ENCODE measurements at places on chromosomes 13 and 19.

- DNase-seq, result peak; percentile 81
Measured at GRCh38 chr19:47573071-47574026, at the start of gene ZNF541. TSS of gene ZNF541 (minus strand) at chr19:47573148. CDS start at chr19:47555856, 17,292 bp downstream.

GRCh38 chr13:23921451-23921888 lies 24.2 kb upstream of the C1QTNF9B start:
- DNase-seq, result no peak

GRCh38 chr19:17553256-17553655 lies 2.2 kb upstream of the COLGALT1 start:
- DNase-seq, result no peak

- DNase-seq, result no peak
Measured at GRCh38 chr13:74329962-74330361, 195.8 kb upstream of the KLF12 start.

GRCh38 chr13:31452525-31452924 lies 252.8 kb downstream of the B3GLCT start:
- DNase-seq, result no peak

DNA sequence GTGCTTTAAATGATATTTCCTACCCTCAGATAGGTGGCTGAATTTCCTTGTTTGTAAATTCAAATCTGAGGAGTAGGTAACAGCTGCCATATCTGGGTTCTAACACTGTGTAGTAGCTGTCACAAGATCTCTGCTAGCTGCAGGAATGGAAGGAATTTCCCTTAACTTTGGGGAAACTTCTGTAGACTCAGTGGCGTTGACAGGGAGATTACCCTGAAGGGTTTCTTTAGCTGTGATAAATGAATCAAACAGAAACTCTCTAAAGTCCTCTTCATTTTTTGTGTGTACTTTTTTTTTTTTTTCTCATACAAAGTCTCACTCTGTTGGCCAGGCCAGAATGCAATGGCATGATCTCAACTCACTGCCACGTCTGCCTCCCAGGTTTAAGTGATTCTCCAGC lies 5.3 kb upstream of the EPSTI1 start:
- no peak for DNase-seq

GRCh38 chr19:2201473-2202148 lies 34.5 kb downstream of the PLEKHJ1 start:
- DNase-seq, result no peak

DNA sequence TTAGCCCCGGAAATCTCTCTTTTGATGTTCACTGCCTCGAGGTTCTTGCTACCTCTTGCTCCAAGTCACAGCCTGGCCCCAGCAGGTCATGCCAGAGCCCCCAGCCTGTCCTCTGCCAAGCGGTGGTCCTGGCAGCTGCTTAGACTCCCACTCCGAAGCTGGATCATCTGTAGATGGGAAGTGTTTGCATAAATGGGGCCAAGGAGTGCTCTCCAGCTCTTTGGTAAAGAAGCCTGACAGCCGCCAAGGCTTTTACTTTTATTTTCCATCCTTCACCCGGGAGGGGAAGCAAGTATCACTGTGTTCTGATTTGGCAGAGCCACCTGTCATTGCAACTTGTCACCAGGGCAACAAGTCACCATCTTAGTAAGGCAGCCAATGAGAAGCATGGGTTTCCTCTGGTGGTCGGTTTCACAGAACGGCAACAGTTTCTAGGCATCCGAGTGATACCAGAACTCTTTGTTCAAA lies 10.6 kb upstream of the RETN start:
- DNase-seq, result no peak

- DNase-seq, result no peak
Measured at GRCh38 chr13:43401361-43401760, 378.0 kb downstream of the DNAJC15 start.

GRCh38 chr19:7869453-7869909 lies 4.7 kb downstream of the PRR36 start:
- DNase-seq, result peak; percentile 76

- DNase-seq, result no peak
Measured at GRCh38 chr19:50943074-50943828, 9.6 kb downstream of the KLK5 start.

DNA sequence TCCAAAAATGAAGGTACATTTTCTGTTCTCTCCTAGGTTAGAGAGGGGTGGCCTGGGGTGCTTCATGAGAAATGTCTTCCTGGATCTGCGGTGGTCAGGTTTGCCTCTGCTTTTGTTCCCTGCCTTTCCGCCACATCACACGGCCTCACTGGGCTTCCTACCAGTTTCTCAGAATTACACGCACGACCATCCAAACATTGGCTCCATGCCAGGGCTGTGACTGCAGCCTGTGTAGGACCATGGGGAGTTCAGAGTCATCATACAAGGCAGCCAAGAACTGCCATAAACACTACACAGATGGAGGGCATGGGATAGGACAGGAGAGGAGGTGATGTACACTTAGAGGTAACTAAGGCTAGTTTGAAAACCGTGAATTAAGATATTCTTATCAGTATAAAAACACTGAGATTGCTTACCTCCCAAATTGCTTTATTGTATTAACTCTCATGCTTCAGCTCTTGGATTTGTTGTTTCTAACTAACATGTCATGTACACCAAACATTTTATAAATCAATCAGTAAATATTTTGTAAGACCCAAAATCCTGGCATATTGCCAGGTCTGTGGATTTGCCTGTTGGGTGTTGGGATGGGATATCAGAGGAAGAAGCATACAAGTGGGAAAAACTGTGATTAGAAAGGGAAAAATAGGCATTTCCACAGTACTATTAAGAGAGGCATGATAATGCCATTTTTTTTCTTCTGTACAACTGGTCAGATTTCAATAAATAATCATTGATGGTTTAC lies 45.2 kb downstream of the CDADC1 start:
- no peak for DNase-seq

GRCh38 chr19:55321466-55322137 lies 3.5 kb downstream of the TMEM150B start:
- no peak for DNase-seq

- no peak for DNase-seq
Measured at GRCh38 chr19:1363599-1363998, 20.1 kb upstream of the NDUFS7 start.

- DNase-seq, result no peak
Measured at GRCh38 chr13:79909644-79910043, 428.7 kb downstream of the NDFIP2 start.

DNA sequence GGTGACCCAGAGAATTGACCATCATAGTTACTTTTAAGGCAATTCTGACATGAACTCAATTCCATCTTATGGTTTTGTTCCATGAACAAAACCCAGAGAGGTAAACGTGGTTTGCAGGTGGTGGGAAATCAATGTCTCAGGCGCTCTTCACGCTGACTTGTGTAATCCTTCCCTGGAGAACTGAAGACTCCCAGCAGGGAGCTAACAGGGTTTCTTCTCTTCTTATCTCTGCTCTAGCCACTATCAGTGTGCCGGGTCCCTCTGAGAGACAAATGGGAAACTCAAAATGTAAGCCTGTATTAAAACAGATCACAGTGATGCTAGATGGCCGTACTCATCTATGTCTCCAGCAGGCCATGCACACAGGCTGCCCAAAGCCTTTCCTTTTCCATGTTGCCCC lies 57.6 kb upstream of the ARGLU1 start:
- no peak for DNase-seq

GRCh38 chr19:47280183-47280797 lies 5.6 kb downstream of the INAFM1 start:
- no peak for DNase-seq

- no peak for DNase-seq
Measured at GRCh38 chr19:33640773-33641172, 19.0 kb downstream of the CHST8 start.

DNA sequence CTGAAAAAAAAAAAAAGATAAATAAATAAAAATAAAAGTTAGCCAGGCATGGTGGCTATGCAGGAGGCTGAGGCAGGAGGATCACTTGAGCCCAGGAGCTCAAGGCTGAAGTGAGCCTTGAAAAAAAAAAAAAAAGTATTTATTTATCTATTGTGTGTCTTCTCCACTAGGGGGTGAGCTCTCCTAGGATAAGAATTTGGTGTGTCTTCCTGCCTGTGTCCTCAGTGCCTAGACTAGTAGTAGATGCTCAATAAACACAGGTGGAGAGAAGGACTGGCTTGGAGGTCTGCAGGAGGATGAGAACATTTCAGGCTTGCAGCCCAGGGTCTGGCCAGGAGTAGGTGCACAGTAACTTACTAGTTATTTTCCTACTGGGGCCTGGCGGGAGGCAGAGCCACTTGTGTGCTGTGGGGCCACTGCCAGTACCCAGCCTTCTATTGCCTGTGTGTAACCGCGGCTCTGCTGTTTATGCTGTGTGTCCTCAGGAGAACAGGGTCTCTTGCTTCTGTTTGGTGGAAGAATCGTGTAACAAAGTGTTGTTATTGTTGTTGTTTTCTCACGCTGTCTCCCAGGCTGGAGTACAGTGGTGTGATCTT lies 5.4 kb downstream of the LMTK3 start:
- DNase-seq, result no peak

DNA sequence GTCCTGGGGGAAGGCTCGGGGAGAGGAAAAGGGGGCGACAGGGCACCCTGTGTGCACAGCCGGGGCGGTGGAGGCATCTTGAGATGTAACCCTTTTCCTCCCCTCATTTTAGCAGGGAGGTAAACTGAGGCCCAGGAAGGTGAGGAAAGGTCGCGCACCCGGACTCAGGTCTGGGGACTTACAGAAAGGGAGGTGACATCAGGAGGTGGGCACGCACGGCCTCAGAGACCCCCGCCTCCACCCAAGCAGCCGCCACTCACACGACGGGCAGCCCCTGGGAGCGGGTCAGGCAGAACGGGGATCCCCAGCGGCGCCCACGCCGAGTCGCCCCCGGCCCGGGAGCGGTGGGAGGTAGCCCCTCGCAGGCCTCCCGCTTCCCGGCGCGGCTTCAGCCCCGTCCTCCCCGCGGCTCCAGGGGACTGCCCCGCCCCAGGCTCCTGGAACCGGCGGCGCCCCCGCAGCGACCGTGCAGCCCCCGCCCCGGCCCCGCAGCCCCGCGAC lies 477 bp downstream of the PIP5K1C start:
- DNase-seq, result no peak

- DNase-seq, result no peak
Measured at GRCh38 chr13:38341149-38341692, 8.4 kb upstream of the UFM1 start.

DNA sequence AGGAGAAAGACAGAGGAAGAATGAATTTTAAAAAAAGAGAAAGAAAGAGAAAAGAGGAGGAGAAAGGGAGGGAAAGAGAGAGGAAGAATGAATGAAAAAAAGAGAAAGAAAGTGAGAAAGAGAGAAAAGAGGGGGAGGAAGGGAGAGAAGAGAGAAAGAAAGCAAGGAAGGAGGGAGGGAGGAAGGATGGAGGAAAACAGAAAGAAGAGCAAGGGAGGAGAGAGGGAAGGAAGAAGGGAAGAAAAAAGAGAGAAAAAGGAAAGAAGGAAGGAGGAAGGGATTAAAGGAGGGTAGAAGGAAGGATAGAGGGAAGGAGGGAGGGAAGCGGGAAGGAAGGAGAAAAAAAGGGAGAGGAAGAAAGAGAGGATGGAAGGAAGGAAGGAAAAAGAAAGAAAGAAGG lies 122.3 kb upstream of the ZNF507 start:
- DNase-seq, result no peak

- no peak for DNase-seq
Measured at GRCh38 chr13:99965329-99966000, 6.1 kb downstream of the ZIC5 start.

DNA sequence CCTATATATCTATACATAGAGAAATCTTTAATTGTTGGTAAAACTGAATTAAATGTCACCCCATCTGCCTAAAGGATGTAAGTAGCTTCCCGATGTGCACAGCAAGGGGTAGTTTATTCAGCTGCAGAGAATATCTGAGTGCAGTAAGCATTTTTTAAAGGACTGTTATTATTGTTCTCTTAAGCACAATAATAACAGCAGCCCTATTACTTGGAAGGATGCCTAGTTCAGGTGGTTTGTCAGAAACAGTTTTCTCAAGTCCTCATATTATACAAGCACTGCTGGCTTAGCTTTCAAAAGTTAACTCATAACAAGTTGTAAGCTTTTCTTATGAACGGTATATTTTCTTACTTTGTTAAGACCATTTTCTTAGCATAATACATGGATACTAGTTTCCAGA lies 142.6 kb downstream of the CRYL1 start:
- DNase-seq, result no peak

DNA sequence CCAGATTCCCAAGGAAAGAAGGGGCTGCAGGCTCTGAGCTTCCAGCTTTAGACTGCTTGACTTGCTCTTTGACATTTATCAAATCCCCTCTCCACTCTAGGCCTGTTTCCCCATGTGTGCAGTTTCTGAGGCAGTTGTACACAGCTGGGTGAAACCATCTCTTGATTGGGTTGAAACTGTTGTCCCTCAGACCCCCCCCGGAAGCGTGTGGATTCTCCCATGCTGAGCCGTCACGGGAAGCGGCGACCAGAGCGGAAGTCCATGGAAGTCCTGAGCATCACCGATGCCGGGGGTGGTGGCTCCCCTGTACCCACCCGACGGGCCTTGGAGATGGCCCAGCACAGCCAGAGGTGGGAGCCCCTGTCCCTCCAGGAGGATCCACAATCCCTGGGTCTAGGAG lies 19.7 kb downstream of the BRSK1 start:
- no peak for DNase-seq

GRCh38 chr13:81493144-81493543 lies 1152.2 kb upstream of the SPRY2 start:
- DNase-seq, result no peak

- DNase-seq, result peak; percentile 70
Measured at GRCh38 chr19:14375055-14375581, 6.1 kb upstream of the ADGRE5 start.

DNA sequence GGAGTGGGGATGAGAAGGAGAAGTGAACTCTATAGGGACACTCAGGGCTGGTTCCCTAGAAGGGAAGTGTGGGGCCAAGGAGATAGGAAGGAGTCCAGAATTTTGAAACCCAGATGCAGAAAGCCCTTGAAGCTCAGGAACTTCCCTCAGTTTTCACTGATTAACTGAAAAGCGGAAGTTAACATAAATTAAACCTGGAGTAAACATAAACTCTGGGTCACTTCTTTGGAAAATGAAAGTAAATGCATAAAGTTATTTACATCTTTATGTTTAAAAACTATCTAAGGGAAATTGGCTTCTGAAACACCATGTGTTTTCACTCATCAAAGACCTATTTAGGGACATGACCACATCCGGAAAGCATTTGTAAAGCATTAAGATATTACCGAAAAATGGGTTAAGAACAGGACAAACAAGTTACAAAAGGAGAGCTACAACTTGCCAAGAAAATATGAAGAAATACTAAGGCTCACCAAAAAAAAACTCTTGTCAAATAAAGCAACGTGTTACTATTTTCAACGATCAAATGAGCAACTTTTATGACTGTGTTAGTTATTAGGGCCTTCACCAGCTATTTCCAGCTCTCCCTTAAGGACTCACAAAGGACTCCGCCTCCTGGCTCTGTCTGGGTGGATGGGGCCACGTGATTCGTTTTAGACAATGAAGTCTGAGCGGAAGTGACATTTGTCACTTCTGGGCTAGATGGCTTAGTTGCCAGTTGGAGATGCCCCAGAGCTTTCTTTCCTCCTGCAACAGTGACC lies 439.1 kb upstream of the ZNF507 start:
- DNase-seq, result no peak

Measured in activated CD8-positive, alpha-beta memory T cell treated with anti-CD3 and anti-CD28 coated beads for 1 hour (primary cell).